Fibroblast of mammary gland (primary cell): ENCODE measurements at places on chromosomes 1 and 21.

DNA sequence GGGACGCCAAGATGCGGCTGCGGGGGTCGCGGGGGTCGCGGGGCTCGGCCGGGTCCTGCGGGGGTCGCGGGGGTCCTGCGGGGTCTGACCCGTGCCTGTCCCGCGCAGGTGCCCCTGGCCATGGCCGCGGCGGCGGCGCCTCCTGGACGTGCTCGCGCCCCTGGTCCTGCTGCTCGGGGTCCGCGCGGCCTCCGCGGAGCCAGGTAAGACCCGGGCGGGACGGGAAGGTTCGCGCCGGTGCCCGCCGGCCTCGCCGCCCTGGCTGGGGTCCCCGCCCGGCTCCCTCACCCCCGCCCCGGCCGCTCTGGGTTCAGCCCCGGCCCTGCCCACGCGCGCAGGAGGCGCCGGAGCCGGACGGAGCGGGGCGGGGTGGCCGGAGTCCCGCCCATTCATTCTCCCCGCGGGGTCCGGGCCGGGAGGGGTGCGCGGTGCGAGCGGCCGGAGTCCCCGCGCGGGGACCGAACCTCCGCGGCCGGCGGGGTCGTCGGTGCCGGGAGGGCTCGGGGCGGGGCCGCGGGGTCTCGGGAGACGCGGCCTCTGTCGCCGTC lies 380 bp downstream of the COL18A1 start:
- peak; percentile 25 for DNase-seq

- no peak for DNase-seq
These were observed 98.6 kb downstream of the RNF220 start for GRCh38 chr1:44503625-44504024.

DNA sequence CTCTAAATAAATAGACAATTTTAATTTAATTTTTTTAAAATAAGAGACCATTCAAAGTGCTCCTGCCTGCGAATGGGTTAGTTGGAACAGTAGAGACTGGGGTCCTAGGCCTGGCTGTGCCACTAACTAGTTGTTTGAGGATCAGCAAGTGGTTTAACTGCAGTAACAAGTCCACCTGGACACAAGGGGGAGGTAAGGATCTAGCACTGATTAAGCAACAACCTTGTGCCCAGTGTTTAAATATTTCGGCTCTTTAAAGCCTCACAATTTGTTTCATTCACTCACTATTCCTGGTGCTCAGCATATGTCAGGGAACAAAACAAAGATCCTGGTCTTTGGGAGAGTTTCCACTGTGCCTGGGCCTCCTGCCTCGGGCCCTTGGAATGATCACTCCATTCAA lies 1.6 kb upstream of the AGT start:
- DNase-seq = peak; percentile 8

- DNase-seq = peak; percentile 79
These were observed 749 bp upstream of the PEX11B start for GRCh38 chr1:145918992-145919939.

DNA sequence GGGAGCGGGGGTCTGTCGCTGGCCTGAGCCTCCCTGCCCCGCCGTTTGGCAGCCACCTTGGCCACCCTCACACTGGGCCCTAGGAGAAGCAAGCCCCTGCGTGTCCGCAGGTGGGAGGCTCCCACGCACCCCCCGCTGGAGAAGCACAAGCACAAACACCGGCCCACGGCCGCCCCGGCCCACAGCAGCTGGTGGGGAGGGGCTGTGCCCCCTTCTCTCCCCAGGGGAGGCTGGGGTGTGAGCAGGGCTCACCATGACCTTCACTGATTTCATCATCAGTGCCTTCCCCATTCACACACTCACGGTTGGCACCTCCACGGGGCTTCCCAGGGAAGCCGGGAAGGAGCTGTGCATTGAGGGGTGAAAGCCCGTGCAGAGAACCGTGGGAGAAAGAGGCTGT lies 7.9 kb downstream of the AGRN start:
- no peak for DNase-seq

DNA sequence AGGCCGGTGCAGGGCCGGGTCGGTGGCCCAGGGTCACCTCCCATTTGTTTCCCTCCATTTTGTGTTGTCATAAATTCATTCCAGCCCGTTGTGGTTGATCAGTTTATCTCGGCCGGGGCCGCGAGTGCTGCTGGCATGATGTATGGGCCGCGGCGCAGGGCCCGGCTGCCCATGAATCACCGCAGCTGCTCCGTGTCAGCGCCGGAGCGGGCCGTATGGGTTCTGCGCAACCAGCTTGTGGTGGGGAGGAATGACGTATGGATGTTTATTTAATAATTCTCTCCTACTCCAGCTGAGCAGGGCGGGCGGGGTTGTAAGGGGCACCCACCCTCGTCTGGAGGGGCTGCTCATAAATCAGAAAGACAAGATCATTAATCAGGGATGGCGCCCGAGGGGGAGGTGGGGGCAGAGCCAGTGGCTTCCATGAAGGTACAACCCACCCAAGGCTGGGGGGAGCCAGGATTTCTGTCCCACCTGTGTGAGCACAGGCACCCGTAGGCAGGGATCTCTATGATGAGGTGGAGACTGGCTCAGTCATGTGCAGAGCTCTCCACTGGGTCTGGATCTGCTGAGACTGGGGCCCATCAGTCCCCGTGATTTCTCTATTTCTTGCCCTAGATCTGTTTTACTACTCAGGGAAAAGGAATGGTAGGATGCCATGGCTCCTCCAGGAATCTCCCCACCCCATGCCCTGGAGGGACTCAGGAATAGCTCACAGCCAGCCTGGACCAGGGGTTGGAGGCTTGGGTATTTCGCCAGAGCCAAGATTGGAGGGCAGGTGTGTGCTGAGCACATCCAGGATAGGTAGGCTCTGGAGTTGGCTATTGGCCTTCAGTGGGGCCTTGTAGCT lies 27.8 kb downstream of the TMEM53 start:
- peak; percentile 76 for DNase-seq
